Activated naive CD4-positive, alpha-beta T cell (primary cell): ENCODE measurements at places on chromosomes 3 and 15.

DNA sequence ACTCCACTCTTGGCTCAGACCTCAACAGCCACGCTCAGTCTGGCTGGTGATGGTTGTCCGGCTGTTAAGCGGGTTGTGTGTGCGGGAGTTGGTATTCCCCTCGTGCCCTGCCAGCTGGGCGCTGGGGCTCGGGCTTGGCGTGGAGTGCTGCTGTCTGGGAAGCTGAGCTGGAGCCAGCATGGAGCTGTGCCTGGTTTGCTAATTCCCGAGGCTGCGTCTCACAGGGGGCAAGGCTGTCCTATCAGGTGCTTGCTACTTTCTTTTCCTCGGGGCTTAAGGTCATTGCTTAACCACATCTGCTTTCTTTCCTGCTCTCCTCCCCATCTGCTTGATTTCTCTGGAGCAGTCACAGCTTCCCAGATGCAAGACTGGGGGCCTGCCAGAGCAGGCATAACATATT is 29.9 kb downstream of the PDIA5 start:
- no peak for DNase-seq

DNA sequence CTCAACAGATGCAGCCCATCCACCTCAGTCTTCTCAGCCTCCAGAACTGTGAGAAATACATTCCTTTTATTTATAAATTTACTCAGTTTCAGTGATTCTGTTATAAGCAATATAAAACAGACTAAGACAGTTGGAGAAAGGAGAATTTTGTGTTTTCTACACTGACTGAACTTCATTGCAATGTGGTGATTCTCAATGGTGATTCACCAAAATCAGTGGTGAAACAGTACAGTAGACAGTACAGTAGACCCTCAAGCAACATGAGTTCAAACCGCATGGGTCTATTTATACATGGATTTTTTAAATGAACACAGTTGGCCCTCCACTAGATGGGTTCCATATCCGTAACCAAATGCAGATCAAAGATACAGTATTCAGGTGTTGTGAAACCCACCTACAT is 403.1 kb upstream of the TGFBR2 start:
- DNase-seq = no peak

- DNase-seq = no peak
Observed at GRCh38 chr15:70507772-70508371, 255.5 kb downstream of the UACA start.

- DNase-seq = no peak
Observed at GRCh38 chr3:186108106-186108940, 566 bp downstream of the ETV5 start.

DNA sequence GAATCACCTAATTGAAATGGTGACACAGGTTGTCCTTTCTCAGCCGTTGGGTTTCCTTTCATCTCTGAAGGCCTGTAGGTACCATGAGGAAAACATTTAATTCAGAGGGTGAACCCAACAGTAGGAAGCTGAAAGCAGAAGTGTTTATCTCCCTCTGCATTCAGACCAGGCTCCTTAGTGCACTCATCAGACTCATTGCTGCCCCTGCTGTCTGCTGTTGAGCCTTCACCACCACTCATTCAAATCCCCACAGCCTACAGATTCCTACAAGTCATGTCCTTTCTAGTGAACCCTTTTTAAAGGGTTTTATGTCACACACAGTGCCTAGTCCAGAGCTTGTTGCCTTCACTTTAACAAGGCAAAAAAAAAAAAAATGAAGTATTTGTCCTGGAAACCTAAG is 13.4 kb downstream of the WDR48 start:
- DNase-seq = no peak
